ENCODE measurements at places on chromosomes 6 and 20.

GRCh38 chr6:110181131-110182030 is 1.2 kb downstream of the CDC40 start:
- no peak for DNase-seq

DNA sequence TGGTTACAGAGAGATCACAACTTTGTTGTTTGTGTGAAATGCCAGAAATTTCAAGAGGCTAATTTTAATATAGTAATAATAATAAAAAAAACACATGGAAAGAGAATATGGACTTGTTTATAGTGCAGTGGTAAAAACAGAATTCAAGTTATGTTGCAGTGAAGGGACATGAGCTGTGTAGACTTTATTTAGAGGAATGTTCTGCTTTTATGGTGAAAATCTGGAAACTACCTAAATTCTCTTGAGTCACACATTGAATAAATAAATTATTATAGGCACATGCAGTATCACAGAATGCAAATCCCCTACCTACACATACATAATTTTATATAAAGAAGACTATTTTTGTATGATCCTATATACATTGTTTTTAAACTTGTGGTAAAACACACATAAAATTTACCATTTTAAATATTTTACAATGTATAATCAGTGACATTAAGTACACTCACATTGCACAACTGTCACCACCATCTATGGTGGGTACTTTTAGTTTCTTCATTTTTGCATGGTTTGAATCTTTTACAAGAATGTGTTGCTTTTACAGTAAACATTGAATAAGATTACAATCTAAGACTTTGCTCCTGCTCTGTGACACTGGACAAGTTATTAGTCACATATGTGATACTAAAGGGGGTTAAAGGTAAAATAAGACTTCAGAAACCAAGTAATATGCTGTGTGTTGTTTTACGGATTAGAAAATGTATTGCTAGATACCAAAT is 107.4 kb downstream of the B3GAT2 start:
- no peak for DNase-seq

GRCh38 chr6:95658886-95659285 is 81.6 kb downstream of the MANEA start:
- DNase-seq: no peak

- no peak for DNase-seq
Measured at GRCh38 chr6:712805-713204, 19.9 kb upstream of the EXOC2 start.

DNA sequence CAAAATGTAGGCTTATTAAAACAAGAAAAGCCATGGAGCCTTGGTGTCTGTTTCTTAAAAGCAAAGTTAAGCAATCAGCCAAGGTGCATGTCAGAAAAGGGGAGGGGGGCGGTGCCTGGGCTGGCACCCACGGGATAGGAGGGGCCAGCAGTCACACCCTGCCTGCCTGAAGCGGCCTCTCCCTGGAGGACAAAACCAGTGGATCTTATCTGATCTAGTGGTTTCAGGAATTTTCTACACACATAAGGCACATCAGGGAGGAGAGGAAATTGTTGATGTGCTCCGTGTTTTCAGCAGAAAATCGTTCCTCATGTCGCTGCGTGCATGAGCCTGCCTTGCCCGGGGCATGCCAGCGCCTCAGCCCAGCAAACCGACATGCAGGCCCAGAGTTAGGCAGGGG is 276.4 kb downstream of the TAF4 start:
- DNase-seq: no peak

DNA sequence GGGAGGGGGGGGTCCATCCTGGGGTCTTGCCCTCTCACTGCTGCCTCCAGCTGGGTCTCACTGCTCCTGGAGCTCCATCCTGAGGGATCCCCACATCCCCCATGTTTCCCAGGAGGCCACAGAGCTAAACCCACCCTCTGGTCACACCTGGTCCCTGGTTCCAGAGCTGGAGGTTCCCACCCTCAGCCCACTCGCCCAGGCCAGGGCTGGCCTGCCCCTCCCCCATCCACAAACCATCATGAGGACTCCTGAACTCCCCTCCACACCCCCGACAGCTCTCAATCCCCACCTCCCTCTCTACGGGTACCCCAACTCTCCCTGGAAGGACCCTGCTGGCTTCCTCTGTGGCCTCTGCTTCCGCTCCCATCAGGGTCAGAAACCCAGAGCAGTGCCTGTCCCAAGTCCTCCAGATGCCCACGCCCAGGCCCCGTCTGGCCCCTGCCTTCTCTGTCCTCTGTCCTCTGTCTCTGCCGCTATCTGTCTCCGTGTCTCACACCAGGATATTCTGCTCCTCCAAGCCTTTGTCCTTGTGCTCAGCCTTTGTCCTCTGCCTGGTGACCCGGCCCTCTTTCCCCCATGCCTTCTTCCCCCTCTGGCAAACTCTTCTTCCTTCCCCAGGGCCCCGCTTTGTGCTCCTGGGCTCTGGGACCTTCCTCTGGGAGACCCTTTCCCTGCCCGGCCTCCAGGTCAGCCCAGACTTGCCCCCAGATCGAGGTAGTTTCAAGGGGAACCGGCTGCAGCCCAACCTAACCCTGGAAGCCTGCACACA is 74.0 kb downstream of the SRC start:
- no peak for DNase-seq

GRCh38 chr20:45358282-45359068 is 4.5 kb upstream of the SYS1 start:
- no peak for DNase-seq

Measured in activated naive CD4-positive, alpha-beta T cell treated with anti-CD3 and anti-CD28 coated beads, Interleukin-2, amount 50 U/mL, for 16 hours (primary cell).